ENCODE measurements at places on chromosomes 4 and X.

DNA sequence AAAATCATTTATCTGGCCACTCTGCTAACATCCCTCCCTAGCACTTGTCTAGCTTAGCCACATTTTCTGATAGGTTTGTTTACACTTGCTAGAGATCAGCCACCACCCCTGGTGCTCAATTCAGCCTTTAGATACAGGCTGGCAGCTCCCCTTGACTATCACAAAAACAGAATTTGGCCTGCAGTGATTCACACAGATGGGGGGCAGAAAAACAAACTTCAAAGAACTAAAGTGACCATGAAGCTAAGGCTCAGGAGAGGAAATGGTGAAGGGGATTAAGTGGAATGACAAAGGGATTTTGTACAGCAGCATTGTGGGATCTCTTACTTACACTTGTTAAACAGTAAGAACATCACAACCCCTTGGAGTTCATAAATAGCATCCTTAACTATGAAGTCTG is 1718.0 kb upstream of the PCDH7 start:
- no peak for DNase-seq

DNA sequence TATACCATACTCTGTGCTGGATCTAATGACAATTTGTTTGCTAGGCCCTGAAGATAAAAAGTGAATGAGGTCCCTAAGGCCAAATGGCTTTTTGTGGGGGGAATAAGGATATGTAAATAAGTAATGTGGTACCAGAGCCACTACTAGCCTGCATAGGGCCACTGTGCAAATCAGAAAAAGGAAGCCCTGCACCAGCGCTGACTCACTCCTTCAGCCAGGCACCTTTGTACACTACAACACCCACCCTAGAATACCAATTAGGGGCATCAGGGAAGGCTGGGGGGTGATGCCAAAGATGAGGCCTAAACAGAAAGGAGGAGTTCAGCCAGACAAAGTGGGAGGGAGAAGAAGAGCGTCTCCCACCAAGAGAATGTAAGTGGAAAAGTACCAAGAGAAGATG is 122.2 kb downstream of the CAMK2D start:
- no peak for DNase-seq

GRCh38 chrX:119512146-119512800 is 44.0 kb downstream of the SLC25A5 start:
- DNase-seq: peak; percentile 75

DNA sequence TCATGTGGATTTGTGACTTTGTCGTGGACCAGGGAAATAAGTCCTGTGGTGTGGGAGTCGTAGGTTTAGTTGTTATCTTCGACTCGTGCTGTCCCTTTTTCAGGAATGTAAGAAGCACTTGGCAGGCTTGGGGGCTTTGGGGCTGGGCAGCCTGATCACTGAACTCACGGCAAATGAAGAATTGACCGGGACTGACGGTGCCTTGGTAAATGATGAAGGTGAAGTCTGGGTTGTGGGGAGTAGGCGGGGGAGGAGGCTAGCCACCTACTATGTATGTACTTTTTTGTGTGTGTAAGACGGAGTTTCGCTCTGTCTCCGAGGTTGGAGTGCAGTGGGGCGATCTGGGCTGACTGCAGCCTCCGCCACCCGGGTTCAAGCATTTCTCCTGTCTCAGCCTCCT is 1.2 kb downstream of the TAF1 start:
- no peak for DNase-seq

GRCh38 chr4:86338521-86338920 is 21.3 kb downstream of the MAPK10 start:
- no peak for DNase-seq

DNA sequence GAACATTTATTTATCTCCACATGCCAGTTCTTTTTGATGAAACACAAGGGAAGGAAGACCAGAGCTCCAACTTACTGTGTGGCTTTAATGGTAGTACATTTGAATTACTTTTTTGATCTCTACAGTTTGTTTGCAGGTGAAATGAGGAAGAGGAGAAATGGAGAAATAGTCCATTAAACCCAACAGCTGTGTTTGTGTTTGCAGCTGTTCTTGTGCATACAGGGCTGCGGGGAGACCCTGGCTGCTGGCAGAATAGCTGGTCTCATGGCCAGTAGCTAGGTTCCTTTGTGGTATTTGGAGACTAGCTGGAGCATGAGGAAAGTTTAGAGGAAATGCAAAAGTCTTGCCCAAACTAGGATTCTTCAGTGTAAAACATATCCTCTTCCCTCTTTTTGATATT is 374.8 kb downstream of the GPAT3 start:
- DNase-seq: no peak

DNA sequence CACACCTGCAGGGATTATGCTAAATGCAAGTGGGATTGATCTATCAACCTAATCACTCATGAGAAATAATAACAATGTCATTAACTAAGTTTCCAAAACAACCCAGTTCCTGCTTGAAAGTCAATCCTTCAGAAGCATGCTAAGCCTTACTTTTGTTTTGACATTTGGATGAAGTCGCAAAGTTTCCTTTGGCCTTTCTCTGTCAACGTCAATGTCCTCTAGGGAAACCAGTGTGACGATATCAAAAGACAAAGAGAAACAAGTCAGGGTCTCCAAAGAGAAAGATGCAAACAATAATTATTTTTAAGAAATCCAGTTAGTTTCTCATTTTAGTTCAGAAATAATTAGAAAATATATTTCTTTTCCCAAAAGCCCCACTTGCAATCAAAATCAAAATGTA is 86.7 kb upstream of the SRD5A3 start:
- no peak for DNase-seq

DNA sequence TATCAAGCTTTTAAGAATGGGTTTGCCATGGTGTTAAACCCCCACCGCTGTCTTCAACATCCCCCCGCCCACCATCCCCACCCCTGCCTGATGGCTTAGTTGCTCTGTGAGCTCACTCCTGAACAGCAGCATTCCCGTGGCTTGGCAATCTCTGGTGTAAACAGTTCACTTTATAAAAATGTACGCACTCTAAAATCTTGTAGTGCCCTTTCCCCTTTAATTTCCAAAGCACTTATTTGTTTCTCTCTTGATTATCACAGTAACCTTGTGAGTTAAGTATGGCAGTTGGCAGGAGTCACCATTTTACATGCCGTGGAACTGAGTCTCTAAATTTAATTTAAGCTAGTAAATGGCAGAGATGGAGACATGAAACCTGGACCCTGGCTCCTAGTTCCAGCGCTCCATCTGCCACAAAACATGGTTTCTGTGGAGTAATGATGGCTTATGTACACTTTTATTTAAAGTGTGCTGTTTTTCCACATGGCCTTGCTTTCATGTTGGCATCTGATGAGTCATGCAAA is 123.1 kb downstream of the AFF1 start:
- DNase-seq: no peak

- no peak for DNase-seq
Observed at GRCh38 chr4:109977854-109978501, 65.3 kb downstream of the EGF start.

GRCh38 chrX:38893441-38893840 is 92.2 kb downstream of the MID1IP1 start:
- no peak for DNase-seq

- DNase-seq: no peak
Observed at GRCh38 chr4:13701937-13702446, 74.5 kb upstream of the BOD1L1 start.

DNA sequence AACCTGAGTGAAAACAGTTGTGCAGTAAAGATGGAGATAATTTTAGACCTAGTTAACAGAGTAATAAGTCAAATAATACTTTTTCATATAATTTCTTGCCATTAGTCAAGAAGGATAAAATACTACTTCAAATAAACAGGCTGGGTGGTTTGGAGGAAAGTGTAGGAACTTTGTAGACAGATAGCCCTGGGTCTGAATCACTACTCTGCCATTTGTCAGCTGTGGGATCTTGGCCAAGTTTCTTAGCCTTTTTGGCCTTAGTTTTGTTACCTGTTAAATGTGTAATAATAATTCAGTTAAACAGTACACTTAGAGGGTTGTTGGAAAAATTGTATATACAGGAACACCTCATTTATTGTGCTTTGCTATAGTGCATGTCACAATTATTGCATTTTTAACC is 163.7 kb downstream of the NPNT start:
- no peak for DNase-seq

GRCh38 chr4:24471486-24472160 is 112.7 kb downstream of the DHX15 start:
- no peak for DNase-seq

DNA sequence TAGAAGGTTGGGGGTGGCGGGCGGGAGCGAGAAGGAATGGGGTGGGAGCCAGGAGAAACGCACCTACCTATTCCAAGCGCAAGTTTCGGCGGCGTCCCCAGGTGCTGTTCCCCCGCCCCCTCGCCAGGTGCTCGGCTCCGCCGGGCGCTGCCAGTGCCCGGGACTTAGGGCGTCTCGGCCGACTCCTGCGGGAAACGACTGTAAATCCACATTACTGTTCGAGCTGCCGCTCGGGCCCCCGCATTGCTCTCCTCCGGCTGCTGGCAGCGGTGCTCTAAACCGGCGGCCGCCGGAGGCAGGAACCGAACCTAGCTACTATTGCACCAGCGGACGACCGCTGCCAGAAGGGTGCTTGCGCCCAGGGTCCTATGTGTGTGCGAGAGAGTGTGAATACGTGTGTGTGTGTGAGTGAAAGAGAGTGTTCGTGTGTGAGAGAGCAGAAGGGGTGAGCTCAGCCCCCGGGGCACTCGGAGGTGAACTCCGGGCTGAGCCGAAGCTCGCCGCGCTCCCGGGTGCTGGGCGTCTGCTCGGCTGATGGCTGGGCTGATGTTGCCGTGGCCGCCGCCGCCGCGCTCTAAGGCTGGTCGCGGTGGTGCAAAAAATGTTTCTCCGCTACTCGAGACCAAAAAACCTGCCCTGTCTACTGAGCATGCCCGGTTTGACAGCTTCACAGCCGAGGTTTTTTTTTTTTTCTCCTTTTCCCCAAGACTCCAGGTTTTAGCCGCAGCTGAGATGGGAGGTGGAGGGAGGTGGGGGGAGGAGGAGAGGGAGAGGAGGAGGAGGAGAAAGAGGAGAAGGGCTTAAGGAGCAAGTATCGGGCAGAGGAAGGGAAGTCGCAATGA is 115.7 kb upstream of the TEX13C start:
- no peak for DNase-seq

DNA sequence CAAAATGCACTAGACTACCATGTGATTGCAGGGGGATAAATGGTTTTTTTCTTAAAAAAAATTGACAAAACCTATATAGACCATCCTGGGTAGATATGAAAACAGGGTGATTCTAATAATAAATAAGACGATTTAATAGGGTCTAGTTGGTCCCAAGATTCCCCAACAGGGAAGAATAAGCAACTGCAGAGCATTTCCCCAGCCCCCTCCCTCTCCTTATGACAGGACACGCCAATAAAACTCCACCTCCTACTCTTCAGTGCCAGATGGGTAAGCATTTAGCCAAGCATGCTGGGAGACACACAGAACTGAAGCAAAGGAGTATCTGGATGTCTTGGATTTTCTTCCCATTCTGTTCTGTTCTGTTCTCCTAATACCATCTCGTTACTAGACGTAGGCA is at the start of gene BRS3:
BRS3 (plus strand) TSS at position 301 of the 400 bp plus-strand sequence. CDS start 168 bp downstream, outside the sequence.
- DNase-seq: no peak

GRCh38 chr4:114365591-114365990 is 233.0 kb upstream of the UGT8 start:
- no peak for DNase-seq

GRCh38 chr4:95191537-95191936 is 357.2 kb downstream of the UNC5C start:
- no peak for DNase-seq

DNA sequence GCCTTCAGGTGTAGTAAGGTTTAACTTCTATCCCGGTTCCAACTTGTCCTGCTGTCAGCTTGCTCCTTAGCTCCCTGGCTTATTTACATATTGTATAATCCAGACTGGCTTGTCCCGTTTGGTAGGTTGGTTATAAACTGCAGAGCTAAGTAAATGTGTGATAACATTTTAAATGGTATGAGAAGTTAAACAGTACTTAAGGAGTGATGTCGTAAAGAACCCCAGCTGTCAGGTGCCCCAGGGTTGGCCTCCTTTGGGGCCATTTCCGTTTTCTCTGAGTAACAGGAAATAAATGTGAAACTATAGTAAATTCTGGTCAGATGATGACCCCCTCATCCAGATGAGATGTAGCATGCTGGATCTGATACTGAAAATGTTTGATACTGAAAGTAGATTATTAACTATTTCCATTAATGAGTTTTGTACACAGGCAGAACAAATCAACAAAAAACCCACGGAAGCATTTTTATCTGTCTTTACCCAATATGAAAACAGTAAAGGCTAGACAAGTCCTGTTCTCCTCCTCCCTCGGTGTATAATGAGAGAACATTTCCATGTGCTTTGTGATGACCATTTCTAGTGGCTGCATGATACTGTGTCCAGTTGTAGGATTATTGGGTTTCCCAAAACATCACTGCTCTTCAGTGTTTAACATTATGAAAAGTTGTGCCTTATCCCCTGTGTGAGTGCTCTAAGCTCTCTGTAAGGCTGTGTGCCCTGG is 22.4 kb downstream of the GAB1 start:
- no peak for DNase-seq

DNA sequence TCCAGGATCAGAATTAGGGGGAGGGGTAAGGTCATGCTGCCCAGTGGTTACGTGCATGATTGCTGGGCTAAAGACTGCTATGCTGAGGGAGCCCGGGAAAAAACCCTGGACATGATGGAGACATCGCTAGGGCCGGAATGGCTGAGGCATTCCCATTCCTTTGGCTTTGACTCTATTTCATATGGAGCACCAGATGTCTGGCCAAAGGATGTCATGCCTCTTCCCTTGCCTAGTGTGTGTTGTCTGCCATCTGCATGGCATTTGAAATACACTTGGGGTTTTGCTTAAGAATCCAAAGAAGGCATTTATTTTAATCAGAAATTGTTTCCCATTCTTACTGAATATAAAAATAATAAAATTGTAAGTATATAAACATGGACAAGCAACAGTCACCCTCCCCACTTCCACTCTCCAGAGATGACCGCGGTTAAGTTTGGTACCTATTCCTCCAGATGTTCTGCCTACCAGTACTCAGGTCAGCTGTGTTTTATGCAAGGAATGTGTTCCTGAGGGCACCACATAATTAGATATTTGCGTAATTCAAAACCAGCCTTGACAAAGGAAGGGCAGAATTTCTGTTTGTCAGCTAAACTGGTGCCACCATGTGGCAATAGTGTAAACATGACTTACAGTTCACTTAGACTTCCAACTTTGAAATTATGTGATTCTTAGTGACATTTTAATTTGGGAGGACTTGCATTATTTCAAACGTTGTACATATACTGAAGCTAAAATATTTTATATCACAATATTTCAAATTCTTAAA is 105.9 kb downstream of the CT47B1 start:
- DNase-seq: peak; percentile 6

Measured in SK-N-DZ (cell line).